ENCODE measurements at places on chromosomes 11 and 22.

DNA sequence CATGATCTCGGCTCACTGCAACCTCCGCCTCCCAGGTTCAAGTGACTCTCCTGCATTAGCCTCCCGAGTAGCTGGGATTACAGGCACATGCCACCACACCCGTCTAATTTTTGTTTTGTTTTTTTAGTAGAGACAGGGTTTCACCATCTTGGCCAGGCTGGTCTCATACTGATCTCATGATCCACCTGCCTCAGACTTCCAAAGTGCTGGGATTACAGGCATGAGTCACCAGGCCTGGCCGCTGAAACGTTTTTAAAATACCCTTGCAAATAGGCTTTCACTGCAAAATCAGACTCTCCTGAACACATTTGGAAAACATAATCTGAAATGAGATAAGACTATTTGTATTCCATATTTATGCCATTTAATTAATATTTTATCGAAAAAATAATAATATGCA is 826.1 kb upstream of the CNTN5 start:
- no peak for DNase-seq

DNA sequence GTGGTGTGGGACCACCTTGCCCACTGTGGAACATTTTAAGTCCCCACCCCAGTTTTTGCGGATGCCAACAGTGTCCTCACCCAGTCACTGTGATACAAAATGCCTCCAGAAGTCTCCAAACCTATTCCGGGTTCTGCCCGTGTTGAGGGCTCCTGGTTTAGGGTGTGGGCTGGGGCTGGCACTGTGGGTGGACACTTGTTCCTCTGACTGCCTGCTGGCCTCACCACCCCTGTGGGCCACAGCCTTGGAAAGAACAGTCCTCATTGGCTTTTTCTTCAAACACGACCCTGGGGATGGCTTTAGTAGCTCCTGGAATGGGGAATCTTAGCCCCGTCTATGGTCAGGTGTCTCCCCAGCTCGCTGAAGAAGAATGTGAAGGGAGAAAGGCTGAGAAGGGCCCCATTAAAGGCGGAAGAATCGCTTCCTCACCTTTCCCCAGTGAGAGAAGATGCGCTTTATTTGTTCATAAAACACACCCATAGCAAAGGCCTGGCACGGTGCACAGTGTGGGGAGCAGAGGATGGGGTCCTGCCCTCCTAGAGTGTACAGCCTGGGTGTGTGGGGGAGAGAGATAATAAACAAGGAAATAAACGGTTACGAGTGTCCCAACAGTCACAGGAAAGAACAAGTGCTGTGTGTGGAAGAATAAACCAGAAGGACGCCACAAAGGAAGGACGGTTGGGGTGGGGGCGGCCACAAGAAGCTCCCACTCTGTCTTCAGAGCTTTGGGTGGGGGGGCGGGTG is 91.6 kb upstream of the SLC22A12 start:
- no peak for DNase-seq

DNA sequence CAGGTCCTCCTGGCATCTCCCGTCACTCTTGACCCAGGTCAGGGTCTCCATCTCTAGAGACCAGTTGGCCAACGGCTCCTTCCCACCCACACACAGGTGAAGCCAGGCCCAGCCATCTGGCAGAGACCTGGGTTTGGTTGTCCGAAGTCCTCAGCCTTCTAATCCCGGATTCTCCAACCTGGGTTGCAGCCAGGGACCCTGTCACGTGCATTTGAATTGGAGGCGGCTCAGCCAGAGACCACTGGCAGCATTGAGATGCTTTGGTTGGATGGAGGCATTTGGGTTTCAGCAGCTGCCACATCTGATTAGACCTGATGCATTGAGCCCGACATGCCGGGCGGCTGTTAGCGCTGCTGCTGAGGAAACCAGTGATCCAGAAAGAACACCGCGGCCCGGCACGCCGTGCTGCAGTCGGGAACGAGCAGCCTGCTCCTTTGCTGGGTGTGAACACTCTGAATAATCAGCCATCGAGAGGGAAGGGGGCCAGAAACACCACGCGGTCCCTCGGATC is 163.2 kb downstream of the BRD1 start:
- no peak for DNase-seq

DNA sequence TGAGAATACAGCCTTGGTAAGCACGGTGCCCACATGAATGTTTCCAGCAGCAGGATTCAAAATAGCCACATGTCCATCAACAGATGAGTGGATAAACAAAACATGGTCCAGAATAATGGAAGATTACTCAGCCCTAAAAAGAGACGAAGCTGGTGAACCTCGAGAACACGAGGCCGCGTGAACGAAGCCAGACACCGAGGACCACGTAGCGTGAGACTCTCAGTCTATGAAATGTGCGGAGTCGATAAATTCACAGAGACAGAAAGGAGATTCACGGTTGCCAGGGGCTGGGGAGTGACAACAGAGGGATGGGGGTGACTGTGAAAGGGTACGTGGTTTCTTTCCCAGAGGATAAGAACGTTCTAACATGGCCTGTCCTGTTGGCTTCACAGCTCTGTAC is 2.9 kb upstream of the ASCL2 start:
- no peak for DNase-seq

GRCh38 chr11:133239575-133239974 is 292.7 kb downstream of the OPCML start:
- DNase-seq, result peak; percentile 26

DNA sequence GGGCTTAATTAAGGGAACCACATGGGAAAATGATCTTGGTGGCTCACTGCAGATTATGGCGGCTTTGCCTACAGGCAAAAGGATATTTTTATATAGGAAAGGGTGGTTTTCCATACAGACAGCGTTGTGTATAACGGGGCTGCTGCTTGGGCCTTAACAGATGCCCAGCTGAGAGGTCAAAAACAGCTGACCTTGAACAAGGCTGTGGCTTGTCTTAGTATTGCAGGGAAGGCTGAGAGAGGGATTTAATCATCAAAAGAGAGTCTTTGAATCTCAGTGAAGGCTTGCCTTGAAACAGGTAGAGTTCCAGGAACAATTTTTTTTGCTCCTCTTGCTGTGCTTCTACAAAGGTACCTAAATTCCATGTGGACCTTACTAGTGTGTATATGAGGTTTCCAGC is 301.6 kb upstream of the C11orf87 start:
- no peak for DNase-seq

GRCh38 chr11:12537778-12538401 is 136.3 kb upstream of the TEAD1 start:
- DNase-seq, result no peak

DNA sequence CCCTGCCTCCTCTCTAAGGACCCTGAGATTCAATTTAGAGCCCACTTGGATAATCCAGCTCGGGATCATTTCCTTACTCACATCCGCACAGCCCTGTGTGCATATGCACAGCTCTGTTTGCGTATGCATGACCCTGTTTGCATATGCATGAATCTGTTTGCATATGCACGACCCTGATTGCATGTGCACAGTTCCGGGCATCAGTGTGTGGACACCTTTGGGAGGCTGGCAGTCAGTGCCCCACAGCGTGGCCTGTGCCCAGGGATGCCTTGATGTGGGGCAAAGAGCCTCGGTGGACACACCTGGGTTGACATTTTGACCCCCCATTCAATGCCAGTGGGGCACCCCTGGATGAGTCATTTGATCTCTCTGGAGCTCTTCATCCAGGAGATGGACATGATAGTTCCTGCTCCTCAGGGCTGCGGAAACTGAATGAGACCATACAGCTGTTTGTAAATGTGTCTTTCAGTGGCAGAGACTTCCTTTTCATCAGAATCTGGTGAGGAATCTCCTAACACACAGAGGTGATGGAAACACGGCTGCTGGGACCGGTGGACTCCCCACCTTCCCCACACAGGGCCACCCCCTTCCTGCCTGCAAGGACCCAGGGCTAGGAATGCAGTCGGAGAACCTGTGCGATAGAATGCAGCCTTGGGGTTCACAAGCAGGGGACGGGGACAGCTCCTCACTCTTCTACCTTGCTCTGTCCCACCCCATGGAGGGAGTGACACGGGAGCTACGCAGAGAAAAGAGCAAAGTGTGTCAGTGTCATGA is 41.2 kb downstream of the MYEOV start:
- DNase-seq, result no peak

DNA sequence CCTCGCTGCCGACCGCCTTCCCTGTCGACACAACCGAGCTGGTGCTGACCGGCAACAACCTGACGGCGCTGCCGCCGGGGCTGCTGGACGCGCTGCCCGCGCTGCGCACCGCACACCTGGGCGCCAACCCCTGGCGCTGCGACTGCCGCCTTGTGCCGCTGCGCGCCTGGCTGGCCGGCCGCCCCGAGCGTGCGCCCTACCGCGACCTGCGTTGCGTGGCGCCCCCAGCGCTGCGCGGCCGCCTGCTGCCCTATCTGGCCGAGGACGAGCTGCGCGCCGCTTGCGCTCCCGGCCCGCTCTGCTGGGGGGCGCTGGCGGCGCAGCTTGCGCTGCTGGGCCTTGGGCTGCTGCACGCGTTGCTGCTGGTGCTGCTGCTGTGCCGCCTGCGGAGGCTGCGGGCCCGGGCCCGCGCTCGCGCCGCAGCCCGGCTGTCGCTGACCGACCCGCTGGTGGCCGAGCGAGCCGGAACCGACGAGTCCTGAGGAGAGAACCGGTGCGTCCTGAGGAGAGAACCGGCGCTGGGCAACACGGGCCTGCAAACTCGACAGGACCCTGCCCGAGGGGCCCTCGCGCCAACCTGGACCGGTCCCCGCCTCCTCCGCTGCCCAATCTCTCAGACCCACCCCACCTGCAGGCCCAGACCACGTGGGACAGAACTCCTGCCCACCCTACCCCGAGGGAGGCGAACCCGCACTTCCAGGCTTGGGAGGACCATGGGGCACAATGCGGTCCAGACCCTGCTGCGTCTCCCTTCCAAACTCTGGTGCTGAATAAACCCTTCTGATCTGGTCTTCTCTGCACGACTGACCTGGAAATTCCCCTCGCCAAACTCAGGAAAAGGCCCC is 866 bp downstream of the GP1BB start:
- DNase-seq, result peak; percentile 84

GRCh38 chr22:22816766-22817410 is 70.7 kb upstream of the IGLL5 start:
- no peak for DNase-seq

GRCh38 chr11:2311353-2312133 is 9.7 kb downstream of the TSPAN32 start:
- DNase-seq, result no peak

DNA sequence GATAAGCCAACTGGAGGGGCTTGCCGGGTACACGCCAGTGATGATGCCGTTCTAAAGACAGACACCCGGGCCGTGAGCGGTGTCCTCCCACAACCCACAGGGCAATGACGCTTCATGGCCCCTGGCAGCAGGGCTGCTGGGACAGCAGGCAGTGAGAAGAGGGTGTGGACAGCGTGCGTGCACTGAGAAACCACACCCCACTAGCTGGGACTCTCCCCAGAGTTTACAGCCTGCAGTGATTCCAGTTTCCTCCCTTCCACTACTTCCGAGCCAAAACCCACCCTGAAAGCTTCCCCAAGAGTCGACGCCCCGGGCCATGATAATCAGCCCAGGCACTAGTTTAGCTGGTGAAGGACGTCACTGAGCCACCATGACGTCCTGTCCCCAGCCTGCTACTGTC is 29.2 kb downstream of the CPT1A start:
- no peak for DNase-seq

DNA sequence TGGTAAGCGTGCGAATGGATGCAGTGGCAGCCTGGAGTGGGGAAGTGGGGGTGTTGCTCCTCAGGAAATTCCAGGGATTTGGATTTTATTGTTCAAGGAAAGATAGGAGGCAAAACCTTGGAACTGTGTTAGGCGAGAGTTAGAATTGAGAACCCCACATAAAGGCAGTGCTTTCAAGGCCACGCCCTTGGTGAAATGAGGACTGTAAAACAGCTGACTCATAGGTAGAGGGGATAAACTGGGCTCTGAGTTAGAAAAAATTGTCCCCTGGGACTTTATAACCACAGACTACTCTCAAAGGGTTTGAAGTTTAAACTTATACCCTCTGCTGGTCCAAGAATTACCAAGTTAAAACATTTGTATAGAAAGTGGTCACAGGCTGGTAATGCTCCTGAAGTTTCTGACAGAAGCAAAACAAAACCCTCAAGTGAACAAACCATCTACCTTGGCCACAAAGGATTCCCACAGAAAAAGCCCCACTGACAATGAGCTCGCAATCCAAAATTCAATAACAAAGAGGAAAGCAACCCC is 250.3 kb upstream of the TBCEL start:
- DNase-seq, result no peak

- DNase-seq, result no peak
These were observed 1339.8 kb downstream of the LRRC4C start for GRCh38 chr11:40119661-40120060.
